ENCODE measurements at places on chromosomes 4 and X.

GRCh38 chr4:5157791-5158770 is 106.8 kb downstream of the STK32B start:
- no peak for DNase-seq

- DNase-seq, result no peak
Observed at GRCh38 chr4:142150483-142150882, 514.1 kb downstream of the IL15 start.

DNA sequence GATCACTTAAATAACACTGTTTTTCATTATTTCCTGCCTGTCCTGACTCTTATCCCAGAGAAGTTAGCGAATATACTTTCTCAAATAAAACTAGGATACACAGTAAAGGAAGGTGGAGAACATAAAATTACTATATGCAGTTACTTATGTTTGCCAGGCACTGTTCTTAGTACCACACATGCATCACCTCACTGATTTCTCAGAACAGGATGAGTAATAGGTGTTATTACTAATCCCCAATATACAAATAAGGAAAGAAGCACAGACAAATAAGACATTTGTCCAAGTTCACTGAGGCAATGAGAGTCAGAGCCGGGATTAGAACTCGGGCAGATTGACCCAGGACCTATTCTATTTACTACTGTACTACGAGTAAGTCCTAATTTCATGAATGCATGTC is 91.7 kb downstream of the CORIN start:
- DNase-seq, result no peak

DNA sequence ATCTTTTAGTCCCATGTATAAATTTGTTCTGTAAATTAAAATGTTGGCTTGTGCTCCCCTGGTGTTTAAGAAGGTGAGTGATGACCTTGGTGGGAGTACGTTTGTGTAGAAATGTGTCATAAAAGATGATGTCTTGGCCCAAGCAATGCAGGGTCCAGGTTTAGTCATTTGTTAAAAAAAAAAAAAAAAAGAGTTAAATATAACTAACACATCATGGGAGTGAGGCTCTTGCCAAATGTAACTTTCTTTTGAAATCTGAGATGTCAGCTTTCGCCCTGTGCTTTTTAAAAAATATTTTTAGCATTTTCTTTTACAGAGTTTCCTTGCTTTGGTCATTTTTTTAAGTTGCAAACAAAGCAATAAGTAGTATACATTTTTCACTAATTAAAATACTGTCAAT is 135.6 kb downstream of the FBXO8 start:
- no peak for DNase-seq

DNA sequence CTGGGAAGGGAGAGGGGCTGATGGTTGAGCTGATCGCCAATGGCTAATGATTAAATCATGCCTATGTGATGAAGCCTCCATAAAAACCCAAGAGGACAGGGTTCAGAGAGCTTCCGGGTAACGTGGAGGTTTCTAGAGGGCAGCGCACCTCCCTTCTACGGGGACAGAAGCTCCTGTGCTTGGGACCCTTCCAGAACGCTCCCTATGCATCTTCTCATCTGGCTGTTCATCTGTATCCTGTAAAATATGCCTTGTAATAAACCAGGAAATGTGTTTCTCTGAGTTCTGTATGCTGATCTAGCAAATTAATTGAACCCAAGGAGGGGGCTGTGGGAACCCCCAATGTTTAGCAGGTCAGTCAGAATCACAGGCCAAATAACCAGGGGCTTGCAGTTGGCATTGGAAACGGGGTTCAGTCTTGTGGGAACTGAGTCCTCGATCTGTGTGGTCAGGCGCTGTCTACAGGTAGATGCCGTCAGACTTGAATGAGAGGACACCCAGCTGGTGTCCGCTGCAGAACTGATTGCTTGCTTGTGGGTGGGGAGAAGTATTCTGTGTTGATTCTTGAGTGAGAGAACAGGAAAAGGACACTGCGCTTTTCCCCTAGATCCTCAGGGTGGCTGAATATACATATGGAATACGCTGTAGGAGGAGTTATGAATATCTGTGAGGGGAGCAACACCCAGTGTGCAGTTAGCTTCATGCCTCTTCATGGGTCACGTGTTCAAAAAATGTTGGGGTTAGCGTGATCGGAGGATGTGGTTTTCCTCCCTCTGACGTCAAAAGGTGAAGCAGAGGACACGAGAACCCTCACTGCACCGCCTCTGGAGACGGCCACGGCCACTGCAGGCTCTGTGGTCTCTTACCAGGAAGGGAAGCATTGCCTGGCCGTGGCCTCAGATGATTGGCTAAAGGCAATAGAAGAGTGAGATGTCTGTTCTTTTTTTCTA is 29.2 kb downstream of the HTT-AS start:
- DNase-seq, result no peak

- DNase-seq, result no peak
Observed at GRCh38 chr4:110002326-110002725, 89.6 kb downstream of the EGF start.
